AG04450 (cell line): ENCODE measurements at places on chromosomes 4 and X. TPM values are rescaled to one million over a fixed set of nuclear protein-coding genes. Genes with fewer than 3 reads are reported as not detected.

Gene CD99L2
- polyA plus RNA-seq: 52.4 and 55.4 TPM in 2 replicates

Gene DCAF12L2
- not detected in 2 replicates for polyA plus RNA-seq

Gene EMD
- polyA plus RNA-seq: 30.2 and 30.8 TPM in 2 replicates

Gene MAGEB10
- not detected in 2 replicates for polyA plus RNA-seq

Gene POLN
- 0.35 and 0.42 TPM in 2 replicates for polyA plus RNA-seq

Gene FGF13
- 0.15 and 0.35 TPM in 2 replicates for polyA plus RNA-seq

Gene PDZD4
- polyA plus RNA-seq: 0.04 and 0.29 TPM in 2 replicates

Gene USP51
- 0.96 and 1.4 TPM in 2 replicates for polyA plus RNA-seq

Gene PGAM4
- 0.40 and 0.47 TPM in 2 replicates for polyA plus RNA-seq

Gene MAP3K15
- 0.35 and 0.38 TPM in 2 replicates for polyA plus RNA-seq
